ENCODE measurements at places on chromosomes 6 and 20.
A peak's percentile ranks its signal among the peaks of the same experiment; 100 is the strongest.

DNA sequence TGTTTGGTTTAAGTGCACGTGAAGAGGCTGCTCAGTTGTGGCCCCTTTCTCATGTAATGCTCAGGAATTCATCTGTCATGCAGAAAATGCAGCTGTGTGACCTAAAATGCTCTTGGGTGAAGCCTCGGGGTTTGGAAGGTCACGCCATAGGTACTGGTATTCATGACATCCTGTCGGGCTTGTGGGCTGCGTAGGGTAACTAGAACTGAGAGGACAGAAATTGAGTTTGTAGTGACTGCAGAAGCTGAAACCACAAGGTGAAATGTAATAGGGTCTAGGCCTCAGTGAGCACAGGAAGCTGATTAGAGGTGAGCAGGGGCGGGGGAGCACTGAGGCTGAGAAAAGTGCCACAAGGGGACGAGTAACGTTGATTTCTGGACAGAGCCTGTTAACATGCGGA lies 128.8 kb downstream of the SOBP start:
- DNase-seq = no peak

GRCh38 chr6:95923518-95923917 lies 92.3 kb upstream of the FUT9 start:
- DNase-seq = no peak

DNA sequence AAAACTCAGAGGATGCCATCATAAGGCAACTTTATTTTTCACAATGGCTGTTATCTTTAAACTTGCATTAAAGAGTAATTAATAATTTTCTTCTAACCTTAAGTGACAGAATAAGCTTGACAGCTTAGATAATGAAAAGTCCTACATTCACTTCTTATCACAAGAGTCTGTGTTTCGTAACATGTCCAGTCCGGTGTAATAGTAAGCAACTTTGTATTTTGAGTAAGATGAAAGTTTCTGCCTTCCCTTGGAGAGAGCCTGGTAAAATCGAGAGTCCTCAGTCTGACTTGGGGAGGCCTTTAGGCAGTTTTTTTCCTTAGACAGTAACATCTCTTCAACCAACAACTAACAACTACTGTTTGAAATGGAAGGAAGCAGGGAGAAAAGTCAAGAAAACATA lies 195.6 kb downstream of the GRM1 start:
- DNase-seq = no peak

DNA sequence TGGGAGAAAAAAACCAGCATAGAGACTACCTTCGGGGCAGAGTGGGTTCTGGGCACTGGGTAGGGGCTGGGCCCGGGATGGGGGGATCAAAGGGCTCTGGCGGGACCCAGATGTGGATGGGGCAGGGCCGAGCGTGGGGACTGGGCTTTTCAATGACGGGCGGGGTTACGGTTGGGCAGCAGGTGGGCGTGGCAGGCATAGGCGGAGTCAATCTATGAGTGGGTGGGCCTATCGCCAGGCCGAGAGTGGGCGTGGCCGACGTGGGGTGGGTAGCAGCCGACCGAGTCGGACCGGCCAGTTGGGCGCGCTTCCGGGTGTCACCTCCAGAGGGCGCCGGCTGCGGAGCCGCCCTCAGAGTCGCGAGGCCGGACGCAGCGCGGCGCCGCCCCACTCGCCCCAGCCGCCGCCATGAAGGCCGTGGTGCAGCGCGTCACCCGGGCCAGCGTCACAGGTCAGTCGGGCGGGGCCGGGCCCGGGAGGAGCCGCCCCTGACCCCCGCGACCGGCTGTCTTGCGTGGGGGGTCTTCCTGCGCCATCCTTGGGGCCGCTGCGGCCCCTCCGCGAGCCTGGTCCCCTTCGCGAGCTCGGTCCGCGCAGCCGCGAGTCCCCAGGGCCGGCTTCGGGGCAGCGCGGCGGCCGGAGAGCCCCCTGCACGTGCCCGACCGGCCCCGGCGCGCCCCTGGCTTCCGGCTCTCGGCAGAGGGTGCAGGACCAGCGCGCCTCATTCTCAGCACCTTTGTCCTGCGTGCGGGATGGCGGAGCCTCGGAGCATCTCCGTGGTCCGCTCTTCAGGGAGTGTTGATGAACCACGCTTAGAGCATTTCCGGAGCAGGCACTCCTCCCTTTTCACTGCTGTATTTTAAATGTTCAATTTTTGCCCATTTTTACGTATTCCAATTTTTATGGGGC lies at the start of gene DTD1:
Gene DTD1 (plus strand): TSS at position 390 of the 909 bp plus-strand sequence. CDS start 19 bp downstream, at position 409.
- peak; percentile 92 for DNase-seq

- DNase-seq = no peak
Measured at GRCh38 chr6:170476360-170476759, 76.7 kb downstream of the PSMB1 start.

- DNase-seq = no peak
Measured at GRCh38 chr6:132107896-132108295, 156.7 kb upstream of the CCN2 start.

DNA sequence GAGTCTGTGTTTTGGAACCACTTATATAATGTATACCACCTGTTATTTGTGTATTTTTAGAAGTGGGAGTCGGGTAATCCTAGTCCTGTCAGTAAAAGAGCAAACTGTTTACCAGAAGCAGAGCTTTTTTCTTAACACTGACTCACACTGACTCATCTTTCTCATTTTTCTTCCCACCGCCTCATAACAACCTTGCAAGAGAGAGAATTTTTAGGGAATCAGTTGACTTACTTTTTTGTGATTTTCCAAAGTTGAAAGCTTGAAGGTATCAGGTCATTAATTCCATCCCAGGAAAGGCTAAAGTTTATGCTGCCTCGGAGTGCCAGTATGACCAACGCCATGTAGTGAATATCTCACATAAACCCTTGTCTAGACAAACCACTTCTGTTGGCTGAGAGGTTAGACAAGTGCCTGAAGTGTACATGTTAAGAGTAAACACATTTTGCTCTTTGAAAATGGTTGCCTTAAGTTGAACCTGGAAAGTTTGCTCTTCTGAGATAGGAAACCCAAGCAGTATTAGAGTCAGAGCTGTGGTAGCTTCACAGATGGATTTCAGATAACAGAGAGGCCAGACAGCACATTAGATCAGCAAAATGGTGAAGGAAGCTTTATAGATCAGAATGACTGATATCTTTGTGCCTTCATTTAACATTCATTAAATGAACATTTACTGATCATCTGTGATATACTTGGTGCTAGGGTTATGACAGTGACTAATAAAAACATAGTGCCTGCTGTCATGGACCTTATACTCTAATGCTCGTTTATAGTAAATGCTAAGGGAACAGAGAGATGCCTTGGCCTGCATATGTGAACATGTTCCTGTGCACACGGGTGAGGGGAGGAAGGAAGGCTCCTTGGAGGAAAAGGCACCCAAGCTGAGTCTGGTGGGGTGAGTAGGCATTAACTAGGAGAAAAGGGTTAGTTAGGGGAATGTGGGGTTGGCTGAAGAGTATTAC lies 29.1 kb upstream of the PKIG start:
- no peak for DNase-seq

DNA sequence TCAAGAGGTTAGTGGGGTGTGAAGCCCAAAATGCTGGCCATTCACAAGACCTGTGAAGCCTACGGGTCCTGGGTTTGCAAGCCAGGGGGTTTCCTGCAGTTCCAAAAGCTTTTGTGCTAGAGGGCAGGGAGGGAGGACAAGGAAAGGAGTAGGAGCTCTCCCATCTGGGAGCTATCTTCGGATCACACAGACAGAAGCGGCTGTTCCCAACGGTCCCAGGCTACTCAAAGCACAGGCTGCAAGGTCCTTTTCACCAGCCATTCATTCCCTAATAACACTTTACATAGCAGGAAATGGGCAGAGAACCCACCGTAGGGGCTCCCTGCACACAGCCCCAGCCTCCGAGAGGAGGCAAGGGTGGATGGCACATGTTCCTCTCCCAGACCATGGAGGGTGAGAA lies 296.9 kb downstream of the FOXC1 start:
- no peak for DNase-seq

DNA sequence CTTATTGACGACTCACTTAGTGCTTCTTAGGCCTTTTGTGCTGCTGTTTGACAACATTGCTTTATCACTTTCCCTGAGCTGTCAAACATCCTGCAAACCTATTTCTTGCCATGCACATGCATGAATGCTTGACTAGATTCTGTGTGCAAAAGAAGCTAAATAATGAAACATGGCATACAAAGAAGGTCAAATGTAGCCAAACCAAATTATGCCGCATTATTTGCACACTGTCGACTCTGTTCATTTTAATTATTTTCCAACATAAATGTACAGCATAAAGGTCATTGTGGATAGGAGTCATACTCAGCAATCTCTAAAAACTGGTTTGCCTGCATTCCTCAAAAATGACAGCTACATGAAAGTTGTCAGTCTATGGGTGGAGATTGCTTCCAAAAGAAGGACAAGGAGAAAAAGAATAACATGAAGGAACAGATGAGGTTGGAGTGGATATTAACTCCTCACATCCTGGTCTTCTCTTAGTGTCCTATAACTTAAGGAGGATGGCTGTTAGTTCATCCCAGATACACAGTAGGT lies 123.1 kb upstream of the STXBP5 start:
- DNase-seq = no peak

DNA sequence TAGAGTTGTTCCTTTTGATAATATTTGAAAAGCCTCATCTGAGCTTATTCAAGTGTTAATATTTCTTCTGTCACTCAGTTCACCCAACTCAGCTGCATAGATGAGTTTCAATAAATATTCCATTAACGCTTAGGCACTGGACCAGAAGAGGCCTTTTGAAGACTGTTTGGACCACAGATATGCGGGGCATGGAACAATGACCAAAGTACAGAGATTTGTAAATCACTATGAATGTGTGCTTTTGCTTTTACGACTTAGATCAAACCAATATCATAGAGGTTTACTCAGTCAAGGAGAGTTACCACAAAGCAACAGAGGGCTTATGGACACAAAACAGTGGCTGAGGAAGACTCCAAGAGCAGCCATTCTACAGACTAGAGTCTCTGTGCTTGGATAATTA lies 99.9 kb downstream of the RTN4IP1 start:
- DNase-seq = no peak

- no peak for DNase-seq
Measured at GRCh38 chr6:161351858-161352257, 78.0 kb upstream of the AGPAT4 start.

- DNase-seq = no peak
Measured at GRCh38 chr20:23091721-23092383, 5.7 kb upstream of the CD93 start.

DNA sequence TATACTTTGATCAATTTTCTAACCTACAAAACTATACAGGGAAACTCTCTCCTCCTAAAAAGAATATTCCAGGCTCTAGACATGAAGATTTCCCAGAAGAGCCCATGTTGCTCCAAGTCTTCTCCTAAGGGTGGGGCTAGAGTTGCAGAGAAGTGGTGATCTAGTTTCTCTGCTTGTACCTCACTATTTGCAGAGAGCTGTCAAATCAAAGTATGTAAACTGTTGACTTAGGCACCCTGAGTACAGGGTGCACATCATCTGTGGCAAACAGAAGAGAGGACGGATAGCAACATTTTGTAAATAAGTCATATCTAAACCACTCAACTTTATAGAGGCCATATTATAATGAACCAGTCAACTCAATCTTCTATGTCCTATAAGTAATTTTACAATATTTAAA lies 250.1 kb downstream of the KHDRBS2 start:
- no peak for DNase-seq

DNA sequence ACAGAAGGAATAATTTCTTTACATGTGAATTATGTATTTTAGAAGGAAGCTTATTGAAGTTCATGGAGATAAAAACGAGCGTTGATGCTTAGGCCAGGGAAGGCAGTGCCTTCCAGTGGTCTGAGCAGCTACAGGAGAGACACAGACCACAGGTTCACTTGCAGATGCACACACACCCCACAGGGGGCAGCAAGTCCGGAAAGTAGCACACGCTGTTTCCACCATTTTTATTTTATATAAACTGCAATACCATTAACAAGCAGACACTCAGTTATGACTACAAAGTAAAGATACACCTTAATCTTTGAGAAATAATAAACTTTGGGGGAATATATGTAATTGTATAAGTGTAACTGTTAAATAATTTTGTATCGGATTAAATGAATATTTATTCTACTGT lies 13.5 kb upstream of the DACT2 start:
- DNase-seq = no peak

- DNase-seq = no peak
Measured at GRCh38 chr6:61977947-61978346, 308.1 kb downstream of the KHDRBS2 start.

DNA sequence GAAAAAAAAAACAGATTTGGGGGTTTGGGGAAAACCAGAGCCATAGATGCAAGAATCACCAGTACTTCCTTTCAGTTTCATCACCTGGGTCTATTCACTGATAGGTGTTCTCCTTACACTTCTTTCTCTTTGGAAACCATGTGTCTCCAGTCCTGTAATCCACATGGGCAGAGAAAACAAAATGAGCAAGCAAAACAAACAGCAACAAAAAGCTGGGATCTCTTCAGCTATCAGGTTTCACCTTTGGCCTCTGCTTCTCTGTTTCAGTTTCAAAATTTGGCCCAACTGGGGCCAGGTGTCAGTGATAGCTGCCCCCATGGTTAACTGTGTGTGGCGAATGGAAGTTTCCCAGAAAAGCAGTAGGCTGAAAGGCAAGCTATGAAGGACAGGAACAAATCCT lies 220.0 kb upstream of the THBS2 start:
- no peak for DNase-seq

- DNase-seq = no peak
Measured at GRCh38 chr6:124881898-124882578, 80.2 kb upstream of the RNF217 start.

DNA sequence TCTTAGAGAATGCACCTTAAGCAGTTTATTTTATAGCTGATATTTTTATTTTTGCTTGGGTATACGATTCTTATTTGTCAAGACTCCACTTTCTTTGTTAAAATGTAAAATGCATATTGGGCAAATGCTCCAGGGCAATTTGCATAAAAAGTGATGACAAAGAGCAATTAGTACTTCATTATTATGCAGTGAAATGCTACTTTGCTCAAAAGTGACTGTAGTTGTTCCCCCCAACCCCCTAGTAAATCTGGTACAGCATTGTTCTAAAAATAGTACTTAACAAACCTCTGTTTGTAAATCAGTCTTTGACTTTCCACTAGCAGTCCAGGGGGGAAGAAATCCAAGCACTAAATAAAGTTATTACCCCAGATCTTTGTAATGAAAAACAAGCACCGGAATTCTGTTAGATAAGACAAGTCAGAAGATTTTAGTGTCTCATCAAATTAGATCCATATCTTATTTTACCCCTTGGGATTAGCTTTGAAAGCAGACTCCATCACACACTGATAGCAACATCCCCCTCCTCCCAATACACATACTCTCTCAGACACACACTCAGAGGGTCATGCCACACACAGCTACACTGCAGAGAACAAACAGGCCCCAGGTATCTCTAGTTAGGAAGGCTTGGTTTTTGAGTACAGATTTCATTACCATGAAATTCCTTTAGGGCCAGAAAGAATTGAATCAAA lies 32.9 kb upstream of the BACH2 start:
- DNase-seq = no peak

GRCh38 chr20:44097521-44098255 lies 89.3 kb downstream of the JPH2 start:
- DNase-seq = no peak

Measured in right atrium auricular region (tissue), 2 donors.